ENCODE measurements at places on chromosomes 1 and 21.

GRCh38 chr21:35682904-35683549 is 377.3 kb downstream of the SETD4 start:
- DNase-seq = no peak

- no peak for DNase-seq
Observed at GRCh38 chr1:23634518-23634839, 57.1 kb upstream of the RPL11 start.

GRCh38 chr1:47333578-47333921 is at the start of gene CMPK1:
CMPK1 (plus strand) TSS chr1:47333790; CDS start chr1:47333946, 156 bp downstream.
- DNase-seq = peak; percentile 87

- DNase-seq = peak; percentile 15
Observed at GRCh38 chr1:71294178-71294577, 213.3 kb upstream of the ZRANB2 start.

- no peak for DNase-seq
Observed at GRCh38 chr1:115575661-115576060, 66.1 kb upstream of the VANGL1 start.

DNA sequence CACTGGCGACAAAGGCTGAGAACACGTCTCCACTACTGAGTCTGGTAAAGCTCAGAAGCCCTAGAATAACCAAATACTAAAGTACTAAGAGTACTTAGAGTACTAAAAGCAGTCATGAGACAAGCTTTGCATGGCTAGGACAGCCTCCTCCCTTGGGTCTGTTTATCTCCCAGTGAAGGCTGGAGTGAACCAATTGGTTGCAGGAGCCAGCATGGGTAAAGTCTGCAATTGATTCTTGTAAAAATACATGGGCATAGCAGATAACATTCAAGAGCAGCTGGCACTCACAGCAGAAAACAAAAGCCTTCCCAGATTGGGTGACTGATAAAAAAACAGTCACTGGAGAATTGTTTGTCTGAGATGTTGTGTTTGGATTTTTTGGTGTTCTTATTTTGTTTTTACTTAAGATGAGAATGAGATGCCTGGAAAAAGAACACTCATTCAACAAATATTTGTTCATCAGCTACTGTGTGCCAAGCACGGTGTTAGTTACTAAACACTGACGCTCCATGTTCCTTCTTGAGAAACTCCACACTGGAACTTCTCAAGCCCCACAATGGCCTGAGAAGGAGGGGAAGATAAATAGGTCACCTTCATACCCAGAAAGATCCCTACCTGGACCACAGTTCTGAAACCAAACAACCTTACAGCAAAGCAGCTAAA is 3.7 kb downstream of the IRF6 start:
- DNase-seq = no peak

- no peak for DNase-seq
Observed at GRCh38 chr1:110007046-110007830, 22.7 kb downstream of the AHCYL1 start.

GRCh38 chr1:4433075-4433474 is 221.3 kb upstream of the AJAP1 start:
- DNase-seq = no peak

DNA sequence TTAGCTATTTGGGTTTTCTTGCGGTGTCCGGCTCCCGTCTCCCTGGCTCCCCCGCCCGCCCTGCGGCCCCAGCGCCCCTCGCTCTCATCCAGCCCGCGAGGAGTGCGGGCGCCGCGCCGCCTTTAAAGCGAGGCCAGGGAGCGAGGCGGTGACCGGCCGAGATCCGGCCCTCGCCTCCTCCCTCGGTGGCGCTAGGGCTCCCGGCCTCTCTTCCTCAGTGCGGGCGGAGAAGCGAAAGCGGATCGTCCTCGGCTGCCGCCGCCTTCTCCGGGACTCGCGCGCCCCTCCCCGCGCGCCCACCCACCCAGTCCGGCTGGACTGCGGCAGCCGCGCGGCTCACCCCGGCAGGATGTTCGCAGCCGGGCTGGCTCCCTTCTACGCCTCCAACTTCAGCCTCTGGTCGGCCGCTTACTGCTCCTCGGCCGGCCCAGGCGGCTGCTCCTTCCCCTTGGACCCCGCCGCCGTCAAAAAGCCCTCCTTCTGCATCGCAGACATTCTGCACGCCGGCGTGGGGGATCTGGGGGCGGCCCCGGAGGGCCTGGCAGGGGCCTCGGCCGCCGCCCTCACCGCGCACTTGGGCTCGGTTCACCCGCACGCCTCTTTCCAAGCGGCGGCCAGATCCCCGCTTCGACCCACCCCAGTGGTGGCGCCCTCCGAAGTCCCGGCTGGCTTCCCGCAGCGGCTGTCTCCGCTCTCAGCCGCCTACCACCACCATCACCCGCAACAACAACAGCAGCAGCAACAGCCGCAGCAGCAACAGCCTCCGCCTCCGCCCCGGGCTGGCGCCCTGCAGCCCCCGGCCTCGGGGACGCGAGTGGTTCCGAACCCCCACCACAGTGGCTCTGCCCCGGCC is 492 bp downstream of the HLX start:
- DNase-seq = peak; percentile 64

DNA sequence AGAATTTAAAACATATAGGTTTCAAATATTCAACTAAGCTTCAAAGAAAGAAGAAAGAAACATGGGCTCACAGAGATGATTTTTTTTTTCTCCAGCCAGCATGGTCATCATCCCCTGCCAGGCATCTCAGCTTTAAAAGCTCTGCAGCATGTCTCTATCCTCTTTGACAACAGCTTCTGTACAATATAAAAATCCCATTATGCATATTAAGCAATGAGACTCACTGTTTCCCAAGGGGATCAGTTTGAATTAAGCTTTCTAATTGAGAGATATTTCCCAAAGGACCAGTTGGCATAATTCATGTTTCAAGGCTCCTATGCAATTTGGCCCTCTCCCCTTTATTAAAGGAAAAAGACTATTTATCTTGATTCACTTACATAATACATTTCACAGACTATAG is 220.3 kb downstream of the GRIK1 start:
- no peak for DNase-seq

DNA sequence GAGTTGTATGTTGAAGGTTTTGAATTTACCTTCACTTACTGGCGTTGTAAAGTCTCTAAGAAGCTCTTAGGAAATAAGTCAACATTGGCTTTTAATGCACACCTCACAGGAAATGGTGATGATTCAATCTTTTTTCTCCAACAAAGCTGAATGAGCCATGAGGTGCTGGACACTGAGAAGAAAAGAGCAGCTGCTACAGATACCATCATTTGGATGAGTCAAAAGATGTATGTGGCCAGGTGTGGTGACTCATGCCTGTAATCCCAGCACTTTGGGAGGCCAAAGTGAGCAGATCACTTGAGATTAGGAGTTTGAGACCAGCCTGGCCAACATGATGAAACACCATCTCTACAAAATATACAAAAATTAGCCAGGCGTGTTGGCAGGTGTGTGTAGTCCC is 3.3 kb upstream of the IL23R start:
- no peak for DNase-seq

DNA sequence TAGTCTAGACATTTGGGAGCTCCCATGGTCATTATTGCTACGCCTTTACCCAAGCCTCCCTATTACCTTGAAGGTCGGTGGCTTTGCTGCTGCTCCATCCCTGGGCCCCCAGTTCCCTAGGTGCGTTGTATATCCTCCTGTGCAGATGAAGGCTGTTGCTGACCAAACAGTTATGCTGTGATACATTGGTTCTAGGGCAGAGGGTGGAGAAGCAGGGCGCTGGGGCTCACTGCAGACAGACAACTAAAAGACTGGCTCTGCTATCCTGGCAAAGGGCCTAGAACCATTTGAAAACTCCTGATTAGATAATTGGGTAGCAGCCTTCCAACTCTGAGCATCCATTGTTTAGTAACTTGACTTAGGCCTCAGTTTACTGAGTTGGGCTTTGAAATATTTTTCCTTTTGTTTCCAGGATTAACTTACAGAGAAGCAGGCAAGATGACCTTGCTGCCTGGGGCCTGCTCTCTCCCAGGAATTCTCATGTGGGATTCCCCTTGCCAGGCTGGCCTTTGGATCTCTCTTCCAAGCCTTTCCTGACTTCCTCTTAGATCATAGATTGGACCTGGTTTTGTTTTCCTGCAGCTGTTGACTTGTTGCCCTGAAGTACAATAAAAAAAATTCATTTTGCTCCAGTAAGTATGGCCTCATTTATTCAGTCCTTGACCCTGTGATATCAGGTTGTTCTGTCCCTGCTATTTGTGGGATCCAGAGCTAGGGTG is 15.5 kb downstream of the CHI3L2 start:
- no peak for DNase-seq

DNA sequence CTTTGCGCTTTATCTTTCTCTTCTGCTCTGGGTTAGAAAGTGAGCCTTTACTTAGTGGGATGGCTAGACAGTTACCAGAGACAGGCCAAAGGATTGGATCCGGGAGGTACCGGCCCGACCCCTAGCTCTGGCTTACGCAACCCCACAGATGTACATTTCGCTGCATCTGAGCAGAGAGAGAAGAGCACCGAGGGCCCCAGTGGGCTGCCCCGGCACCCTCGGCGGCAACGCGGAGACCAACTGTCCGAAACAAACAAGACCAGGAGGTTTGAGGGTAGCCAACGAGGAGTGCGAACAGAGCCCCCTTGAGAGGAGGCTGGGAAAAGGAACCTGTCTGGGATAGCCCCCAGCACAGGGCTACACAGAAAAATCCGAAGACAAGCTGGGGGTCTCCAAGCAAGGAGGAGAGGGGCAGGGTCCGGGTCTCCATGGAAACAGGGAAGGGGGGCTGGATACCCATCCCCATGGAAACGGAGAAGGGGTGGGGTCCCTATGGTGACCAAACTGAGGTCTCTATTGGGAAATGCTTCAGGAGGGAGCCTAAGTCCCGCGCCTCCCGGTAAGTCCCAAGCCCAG is 373 bp downstream of the MTF1 start:
- DNase-seq = peak; percentile 44

DNA sequence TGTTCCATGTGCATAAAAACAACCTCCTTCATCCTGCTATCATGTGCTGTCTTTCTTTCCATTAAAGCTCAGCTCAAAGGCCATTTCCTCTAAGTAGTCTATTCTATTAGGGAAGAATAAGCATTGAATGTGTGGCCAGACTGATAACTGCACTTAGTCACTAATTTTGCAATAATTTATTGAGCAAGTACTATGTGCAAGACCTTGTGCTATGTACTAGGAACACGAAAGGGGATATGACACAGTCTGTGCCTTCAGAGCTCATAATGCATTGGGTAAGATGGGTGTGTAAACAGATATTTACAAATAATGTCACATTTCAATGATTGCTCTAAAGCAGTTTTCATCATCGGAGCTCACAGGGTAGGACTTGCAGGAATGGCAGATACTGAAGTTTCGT is 54.2 kb downstream of the NMNAT2 start:
- DNase-seq = no peak

- DNase-seq = peak; percentile 56
Observed at GRCh38 chr1:55375617-55376258, 160.6 kb upstream of the USP24 start.

- no peak for DNase-seq
Observed at GRCh38 chr1:6299557-6300165, 38.8 kb upstream of the GPR153 start.

GRCh38 chr1:231690059-231690458 is 63.5 kb downstream of the DISC1 start:
- no peak for DNase-seq

GRCh38 chr1:61640531-61641530 is 84.1 kb downstream of the TM2D1 start:
- DNase-seq = no peak

GRCh38 chr1:11738783-11739182 is 2.8 kb downstream of the AGTRAP start:
- no peak for DNase-seq

GRCh38 chr21:21612466-21612865 is 614.3 kb downstream of the NCAM2 start:
- peak; percentile 69 for DNase-seq

GRCh38 chr1:108826081-108826635 is 30.7 kb downstream of the AKNAD1 start:
- no peak for DNase-seq

- DNase-seq = no peak
Observed at GRCh38 chr21:37458669-37459276, 92.2 kb downstream of the DYRK1A start.

GRCh38 chr1:177088966-177089365 is 75.5 kb downstream of the ASTN1 start:
- no peak for DNase-seq

DNA sequence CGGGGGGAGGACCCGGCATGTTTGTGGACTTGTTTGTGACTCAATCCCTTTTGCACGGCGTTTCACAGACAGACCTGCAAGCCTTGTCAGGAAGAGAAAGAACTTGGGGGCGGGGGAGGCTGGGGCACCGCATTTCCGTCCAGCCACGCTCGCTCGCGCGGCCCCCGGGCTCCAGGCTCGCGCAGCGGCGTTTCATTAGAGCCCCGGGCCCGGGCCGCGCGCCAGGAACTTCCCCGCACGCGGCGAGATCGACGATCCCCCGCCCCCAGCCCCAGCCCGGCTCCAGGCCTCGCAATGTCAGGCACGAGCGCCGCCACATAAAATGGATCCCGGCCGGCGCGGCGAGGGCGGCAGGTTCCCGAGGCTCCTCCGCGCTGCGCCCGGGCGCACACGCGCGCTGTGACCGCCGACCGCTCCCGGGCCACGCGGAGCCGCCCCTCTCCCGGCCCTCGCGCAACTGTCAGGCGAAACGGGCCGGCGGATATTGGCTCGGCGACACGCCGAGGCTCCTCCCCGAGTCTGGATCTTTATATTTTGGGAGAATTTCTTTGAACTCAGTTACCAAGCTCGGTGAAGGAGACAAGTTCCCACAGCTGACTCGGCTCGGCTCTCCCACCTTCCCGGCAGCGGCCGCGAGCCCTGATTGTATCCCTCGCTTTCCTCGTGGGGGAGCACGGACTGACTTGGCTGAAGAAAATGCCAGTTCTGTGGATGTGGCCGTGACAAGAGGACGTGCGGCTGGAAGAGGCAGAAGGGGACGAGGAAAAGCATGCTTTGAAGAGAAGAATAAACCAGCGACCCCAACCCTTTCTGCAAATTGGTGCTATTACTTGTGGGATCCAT is at the start of gene KIF26B:
KIF26B (plus strand) TSS at position 557 of the 843 bp plus-strand sequence. CDS start 440 bp downstream, outside the sequence.
- DNase-seq = peak; percentile 53

DNA sequence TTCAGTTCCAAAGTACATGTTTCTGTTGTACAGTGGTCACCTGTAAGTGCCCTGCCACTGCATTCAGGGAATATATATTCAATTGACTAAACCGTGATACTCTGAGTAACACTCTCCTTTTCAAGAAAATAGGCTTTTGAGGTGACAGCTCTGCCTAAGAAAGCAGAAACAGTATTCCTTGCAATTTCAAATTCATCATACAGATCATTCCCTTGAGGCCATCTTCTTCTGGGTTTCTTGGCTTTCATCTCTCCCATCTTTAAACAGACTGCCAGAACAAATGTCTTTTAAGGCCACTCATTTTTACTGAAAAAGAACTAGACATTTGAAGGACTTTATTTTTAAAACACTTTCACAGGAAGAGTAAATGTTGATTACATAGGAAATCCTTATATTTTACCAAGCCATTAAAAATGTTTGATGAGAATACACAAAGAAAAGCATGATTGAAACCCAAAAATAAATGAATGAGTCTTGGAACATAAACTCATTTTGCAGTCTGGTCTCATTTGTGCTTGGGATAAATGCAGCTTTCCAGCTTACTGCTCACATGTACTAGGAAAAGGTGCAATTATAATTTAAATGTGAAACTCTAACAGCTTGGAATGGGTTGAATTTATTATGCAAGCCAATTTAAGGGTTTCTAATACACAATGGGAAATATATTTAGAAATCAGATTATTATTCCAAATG is 34.7 kb downstream of the PLPPR5 start:
- no peak for DNase-seq

Measured in AG08395 (cell line).